Right cardiac atrium (tissue), 5 donors: ENCODE measurements at places on chromosomes 2 and 18. TPM values are rescaled to one million over a fixed set of nuclear protein-coding genes. Genes with fewer than 3 reads are reported as not detected.

The CPO gene
- total RNA-seq: 0.31 TPM

The WDR54 gene
- 3.4 TPM for total RNA-seq

The CHRNG gene
- not detected for total RNA-seq

The NEU4 gene
- not detected for total RNA-seq

The DPP4 gene
- 0.54 TPM for total RNA-seq

The AQP12B gene
- total RNA-seq: not detected

The PASK gene
- total RNA-seq: 5.3 TPM

The SOCS6 gene
- total RNA-seq: 22.8 TPM

The ST6GAL2 gene
- total RNA-seq: 0.64 TPM

The CCDC148 gene
- 0.70 TPM for total RNA-seq

The ELOA2 gene
- total RNA-seq: not detected

The GNLY gene
- 2.3 TPM for total RNA-seq

The IL1B gene
- 0.14 TPM for total RNA-seq

- DNase-seq: no peak
These were observed 129.3 kb downstream of the FAM210A start for GRCh38 chr18:13597068-13597467.

GRCh38 chr18:75694292-75694691, 266.8 kb upstream of the SMIM21 start:
- no peak for DNase-seq

- no peak for DNase-seq
These were observed 536.3 kb upstream of the GCFC2 start for GRCh38 chr2:76247006-76247405.

DNA sequence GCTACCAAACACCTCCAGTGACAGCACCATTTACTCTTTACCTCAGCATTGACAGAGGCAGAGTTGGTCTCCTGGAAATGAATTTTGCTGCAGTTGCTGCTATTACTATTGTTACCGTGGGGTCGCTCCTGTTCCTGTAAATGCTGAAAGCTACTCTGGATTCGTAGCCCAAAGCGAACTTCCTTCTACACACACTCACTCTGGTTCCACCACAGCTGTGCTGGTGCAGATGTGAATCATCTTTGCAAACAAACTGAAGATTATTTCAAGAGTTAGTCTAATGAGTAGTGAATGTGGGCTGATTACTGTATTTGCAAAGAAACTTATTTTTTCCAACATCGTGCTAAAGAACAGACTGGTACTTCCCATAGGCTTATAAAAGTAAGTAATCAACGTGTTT, 304.0 kb downstream of the LPIN1 start:
- DNase-seq: no peak

DNA sequence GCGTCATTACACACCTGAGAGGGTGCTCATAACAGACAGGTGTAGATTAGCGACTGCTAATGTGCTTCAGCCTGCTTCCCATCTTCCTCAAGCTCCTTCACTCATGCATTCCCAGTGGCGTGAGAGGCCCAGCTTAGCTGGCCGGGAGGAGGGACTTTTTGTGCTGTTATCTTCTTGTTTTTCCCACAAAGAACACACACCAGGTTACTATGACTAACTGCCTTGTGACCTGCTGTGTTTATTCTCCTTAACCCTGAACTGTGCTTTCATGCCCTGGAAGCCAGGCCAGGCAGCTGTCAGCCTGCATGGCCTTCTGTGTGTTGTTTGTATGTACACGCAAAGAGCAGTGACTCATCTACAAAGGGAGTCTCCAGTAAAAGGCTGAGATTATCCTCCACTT, 143.8 kb downstream of the PIEZO2 start:
- DNase-seq: no peak

DNA sequence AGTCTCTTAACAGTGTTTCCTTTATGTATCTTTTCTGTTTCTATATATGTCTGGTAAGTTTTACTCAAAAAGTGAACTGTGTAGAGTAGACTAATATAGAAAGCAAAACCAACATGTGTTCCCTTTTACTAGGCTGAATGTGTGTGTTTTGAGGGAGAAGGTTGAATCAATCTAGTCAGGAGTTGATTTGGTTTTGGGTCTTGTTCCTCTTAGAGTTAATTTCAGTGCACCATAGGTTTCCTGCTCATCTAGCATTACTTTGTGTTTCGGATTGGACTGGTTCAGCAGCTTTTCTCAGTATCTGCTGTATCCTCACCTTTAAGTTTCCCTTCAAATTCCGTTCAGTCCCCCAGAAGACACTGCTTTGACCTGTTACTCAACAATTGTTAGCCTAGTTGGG, 52.0 kb upstream of the TRIM43 start:
- no peak for DNase-seq

DNA sequence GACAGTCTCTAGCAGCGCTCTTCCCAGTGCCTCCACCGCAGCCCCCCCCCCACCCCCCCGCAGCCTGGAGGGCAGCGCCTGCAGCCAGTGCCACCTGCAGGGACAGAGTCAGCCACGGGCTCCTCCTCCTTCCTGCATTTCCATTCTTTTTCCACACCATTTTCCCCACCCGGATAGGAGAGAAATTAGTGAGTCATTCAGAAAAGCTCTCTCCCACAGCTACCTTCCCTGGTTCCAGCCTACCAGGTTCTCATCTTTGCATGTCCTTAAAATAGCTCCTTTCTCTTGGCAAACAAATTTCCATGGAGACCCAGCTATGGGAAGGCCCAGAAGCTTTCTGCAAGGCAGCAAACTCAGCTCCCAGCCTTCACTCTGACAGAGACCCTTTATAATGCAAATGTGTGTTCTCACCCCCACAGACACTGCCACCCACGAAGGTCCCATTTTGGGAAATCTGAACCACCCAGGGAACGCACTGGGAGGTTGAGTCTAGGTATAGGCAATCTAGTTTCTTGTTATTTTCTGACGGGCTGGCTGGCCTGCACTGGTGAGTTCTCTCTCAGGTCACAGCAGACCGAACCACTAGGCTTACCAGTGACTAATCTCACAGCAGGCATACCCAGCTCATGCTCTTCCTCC, 41.8 kb upstream of the ATG16L1 start:
- DNase-seq: no peak

DNA sequence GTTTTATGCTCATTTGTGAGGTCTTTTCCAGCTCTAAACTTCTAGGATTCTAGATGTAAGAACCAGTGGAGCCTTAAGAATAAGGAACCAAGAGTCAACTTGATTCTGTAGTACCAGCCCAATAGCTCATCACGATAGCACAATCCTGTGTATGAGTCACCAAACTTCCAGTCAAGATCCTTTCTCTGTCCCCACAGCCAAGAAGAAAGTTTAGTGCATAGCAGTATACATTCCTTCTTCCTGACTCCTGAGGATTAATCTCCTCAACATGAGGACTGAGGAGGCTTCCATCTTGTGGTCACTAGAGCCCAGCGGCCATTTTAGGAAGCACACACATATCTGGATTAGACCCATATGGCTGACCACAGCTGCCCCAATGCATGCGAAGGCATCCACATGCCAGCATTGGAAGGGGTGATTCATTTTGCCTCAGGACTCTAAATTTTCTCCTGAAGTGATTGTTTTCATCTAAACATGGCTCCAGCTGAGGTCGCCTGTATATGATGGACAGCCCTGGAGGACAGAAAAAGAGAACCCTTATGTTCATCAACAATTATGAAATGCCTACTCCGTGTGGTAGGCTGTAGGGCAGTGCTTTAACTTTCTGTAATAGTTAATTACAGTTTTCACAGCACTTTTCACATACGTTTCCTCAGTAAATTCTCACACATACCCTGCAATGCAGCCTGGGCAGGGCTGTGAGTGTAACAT, 53.5 kb downstream of the RASGRP3 start:
- no peak for DNase-seq
